ENCODE measurements at places on chromosomes 11 and 22. TPM values are rescaled to one million over a fixed set of nuclear protein-coding genes. Genes with fewer than 3 reads are reported as not detected.

The THRSP gene
- total RNA-seq, result 9.2 TPM

DNA sequence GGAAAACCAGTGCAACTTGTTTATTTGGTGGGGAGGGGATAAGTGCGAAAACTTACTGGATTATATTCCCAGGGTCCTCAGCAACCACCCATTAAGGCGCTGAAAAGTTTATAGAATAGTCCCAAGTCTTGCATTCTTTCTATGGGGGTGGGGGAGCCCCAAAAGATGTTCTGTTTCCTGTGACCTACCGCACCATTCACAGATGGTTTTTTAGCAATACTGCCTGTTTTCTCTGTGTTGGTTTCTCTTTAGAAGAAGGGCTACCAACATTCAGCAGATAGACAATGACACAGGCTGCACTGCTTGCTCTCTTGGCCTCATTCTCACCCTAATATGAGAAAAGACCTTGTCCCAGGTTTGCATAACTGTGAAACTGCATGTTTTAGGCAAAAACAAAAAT lies 86.5 kb downstream of the FAM76B start:
- no peak for DNase-seq

The FAT3 gene
- 0.45 TPM for total RNA-seq

The METTL15 gene
- total RNA-seq, result 7.7 TPM

DNA sequence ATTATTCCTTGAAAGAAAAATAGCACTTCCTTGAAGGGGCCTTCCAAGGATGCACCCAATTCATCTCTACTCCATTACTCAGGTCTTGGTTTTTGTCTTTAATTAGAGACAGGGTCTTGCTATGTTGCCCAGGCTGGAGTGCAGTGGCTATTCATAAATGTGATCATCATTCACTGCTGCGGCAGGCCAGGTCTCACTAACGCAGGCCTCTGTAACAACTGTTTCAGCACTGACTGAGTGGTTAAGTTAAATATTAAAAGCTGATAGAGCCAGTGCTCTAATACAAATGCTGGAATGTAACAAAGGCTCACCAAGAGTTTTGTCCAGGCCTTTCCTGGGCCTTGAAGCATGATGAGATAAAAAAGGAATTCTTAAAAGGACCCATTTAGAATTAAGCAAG lies 61.4 kb upstream of the GNAZ start:
- no peak for DNase-seq

The NRGN gene
- 4.0 TPM for total RNA-seq

DNA sequence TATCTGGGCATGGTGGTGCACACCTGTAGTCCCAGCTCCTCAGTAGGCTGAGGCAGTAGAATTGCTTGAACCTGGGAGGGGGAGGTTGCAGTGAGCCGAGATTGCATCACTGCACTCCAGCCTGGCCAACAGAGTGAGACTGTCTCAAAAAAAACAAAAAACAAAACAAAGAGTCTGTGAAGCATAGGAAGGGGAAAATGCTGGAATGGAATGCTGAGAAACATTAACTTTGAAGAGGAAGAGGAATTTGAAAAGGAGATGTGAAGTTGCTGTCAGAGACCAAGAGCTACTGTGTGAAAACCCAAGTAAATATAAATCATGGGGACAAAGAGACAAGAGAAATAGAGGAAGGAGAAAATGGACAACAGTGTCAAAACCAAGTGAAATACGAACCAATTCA lies 455.1 kb upstream of the ARHGAP42 start:
- DNase-seq, result no peak

The OR5A1 gene
- not detected for total RNA-seq
